Effector CD4-positive, alpha-beta T cell (primary cell): ENCODE measurements at places on chromosomes 1 and 21.

GRCh38 chr1:52323731-52324130 is 42.3 kb downstream of the CC2D1B start:
- no peak for DNase-seq

- DNase-seq, result no peak
Observed at GRCh38 chr1:239354231-239354630, 32.1 kb upstream of the CHRM3 start.

- no peak for DNase-seq
Observed at GRCh38 chr1:159179906-159180305, 8.5 kb downstream of the CADM3 start.

GRCh38 chr1:82423174-82423815 is 622.6 kb downstream of the ADGRL2 start:
- DNase-seq, result no peak

DNA sequence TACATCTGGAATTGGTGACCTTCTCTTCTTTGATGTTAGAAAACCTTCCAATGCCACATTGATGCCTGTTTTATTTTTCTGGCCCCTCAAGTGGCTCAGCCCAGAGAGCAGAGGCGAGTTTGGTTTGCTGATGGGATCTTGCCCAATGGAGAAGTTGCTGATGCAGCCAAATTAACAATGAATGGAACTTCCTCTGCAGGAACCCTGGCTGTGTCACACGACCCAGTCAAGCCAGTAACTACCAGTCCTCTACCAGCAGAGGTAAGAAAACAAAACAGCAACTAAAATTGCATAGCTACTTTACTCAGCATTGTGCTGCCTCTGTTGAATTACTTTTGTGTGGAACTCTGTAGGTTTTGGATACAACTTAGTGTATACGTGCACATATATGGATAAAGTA is 97.6 kb downstream of the CC2D1B start:
- no peak for DNase-seq

GRCh38 chr1:22457836-22458235 is 6.2 kb downstream of the ZBTB40 start:
- DNase-seq, result no peak

GRCh38 chr21:41641821-41642701 is 124.8 kb downstream of the RIPK4 start:
- no peak for DNase-seq

DNA sequence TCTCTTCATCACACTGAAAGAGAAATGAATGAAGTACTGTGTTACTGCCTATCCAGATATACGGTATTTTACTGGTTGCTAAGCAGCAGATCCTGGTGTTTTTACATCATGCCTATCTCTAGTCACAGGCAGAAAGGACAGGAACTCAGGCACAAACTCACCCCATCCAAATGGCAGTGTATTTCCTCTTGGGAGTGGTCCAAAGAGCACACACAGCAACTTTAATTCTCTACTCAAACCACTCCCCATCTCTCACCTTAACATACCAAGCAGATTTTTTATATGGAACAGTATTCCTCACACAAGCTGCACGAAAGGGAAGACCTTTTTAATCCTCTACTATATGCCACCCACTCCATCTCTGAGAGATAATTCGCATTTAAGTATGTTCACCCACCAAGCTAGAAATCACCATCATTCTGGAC is 27.3 kb downstream of the EIF4G3 start:
- no peak for DNase-seq

GRCh38 chr1:29736582-29737188 is 500.4 kb downstream of the PTPRU start:
- DNase-seq, result no peak

GRCh38 chr1:182589931-182590330 is 875 bp upstream of the RNASEL start:
- DNase-seq, result no peak
